ENCODE measurements at places on chromosomes 2 and 18. TPM values are rescaled to one million over a fixed set of nuclear protein-coding genes. Genes with fewer than 3 reads are reported as not detected.

DNA sequence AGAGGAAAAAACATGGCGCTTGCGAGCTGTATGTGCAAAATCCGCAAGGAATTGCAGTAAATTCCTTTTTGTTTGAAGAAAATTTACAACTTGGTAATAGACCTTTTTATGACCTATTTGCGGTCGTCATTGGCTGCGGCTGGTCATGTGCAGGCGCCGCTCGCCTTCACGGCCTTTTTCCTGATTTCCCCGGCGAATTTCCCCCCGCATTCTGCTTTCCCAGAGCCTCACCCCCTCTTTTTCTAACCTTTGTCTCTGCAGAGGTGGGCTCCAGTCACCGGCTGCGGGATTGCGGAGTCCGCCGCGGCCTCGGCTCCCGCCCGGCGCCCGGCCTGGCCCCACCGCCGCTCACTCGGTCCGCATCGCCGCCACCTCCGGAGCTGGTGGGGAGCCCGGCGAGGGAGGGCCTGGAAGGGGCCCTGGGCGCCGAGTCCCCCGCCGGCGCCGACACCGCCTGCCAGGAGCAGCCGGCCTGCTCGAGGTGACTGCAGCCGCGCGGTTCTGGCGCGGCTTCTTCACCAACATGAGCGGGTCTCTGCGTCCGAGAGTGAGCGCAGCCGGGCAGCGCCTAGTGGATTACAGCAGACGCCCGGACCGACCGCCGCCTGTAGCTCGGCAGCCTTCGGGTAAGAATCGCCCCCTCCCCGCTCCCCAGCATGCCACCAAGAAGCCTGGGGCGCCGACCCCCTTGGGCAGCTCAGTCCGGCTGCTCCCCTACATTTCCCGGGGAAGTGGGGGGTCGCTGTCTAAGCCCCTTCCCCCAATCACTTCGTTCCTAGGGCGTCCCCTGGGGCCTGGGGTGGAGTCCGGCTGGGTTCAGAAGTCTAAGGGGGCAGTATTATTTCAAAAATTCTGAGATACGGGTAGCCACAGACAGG lies 7.1 kb downstream of the HOXD8 start:
- no peak for DNase-seq

DNA sequence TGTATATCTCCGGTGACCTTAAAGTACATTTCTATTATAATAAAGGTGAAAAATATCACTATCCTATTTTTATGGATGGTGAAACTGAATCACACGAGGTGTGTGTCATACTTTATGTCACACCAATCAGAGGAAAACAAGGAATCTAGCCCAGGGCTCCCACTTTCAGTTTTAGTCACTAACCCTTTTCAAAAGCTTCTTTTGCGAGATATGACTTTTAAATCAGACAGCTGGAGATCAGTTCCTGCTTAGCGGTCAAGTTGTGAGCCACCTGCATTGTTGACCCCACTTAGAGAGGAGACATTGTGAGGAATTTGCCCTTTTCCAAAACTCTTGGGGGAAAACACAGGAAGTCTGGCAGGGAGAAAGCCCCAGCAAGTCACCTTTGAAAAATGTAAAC lies 70.5 kb downstream of the CPS1 start:
- DNase-seq = no peak

DNA sequence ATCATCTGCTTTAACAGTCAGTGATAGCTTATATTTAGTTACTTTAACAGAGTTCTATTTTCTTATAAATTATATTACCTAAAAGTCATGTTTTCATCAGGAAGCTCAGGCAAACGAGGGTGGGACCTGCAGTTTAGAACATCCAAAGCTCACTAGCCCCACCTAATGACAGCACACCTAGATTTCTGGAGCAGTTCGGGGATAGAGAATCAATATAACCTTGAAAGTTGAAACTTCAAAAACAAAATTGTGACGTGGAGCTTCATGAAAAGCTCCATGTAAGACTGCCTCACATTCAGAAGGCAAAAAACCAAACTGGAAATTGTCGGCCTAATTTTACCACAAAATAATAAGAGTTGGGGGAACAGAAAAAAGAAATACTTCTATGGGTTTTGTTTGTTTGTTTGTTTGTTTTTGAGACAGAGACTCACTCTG lies 185.9 kb upstream of the CCDC150 start:
- peak; percentile 47 for DNase-seq

DNA sequence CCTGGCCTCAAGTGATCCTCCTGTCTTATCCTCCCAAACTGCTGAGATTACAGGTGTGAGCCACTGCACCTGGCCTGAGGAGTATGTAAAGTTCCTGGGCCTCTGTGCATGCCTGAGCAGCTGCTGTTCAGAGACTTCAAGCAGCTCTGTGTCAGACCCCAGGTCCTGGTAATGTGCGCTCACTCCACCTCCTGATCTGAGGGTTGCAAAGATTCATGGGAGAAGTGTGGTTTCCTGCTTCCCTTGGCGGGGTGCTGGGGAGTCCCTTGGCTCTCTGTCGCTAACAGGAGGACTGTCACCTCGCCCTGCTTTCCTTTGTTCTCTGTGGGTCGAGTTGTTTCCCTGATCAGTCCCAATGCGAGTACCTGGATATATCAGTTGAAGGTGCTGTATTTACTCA lies 8.6 kb upstream of the IL36A start:
- DNase-seq = no peak

GRCh38 chr18:76489081-76489480 lies 6.0 kb downstream of the ZNF516 start:
- no peak for DNase-seq

- DNase-seq = no peak
These were observed 57.5 kb upstream of the TMEM178A start for GRCh38 chr2:39608263-39608575.

DNA sequence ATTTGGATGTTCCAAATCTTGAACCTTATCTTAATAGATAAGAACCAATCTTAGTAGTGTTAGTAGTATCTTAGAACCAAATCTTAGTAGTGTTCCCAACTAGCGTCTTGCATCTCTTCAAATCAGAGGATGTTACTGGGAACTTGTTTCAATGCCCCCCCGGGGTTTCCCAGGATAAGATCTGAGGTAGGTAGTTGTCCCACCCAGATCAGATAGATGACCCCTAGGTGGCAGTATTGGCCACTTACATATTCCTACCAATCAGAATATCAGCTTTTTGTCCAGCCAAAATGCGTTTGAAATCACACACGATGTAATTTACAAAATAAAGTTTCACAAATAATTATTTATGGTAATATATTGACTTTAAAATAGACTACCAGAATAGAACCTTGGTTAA lies 314.8 kb downstream of the MBD2 start:
- DNase-seq = peak; percentile 6

- DNase-seq = no peak
These were observed 25.3 kb downstream of the BABAM2 start for GRCh38 chr2:27915874-27916273.

DNA sequence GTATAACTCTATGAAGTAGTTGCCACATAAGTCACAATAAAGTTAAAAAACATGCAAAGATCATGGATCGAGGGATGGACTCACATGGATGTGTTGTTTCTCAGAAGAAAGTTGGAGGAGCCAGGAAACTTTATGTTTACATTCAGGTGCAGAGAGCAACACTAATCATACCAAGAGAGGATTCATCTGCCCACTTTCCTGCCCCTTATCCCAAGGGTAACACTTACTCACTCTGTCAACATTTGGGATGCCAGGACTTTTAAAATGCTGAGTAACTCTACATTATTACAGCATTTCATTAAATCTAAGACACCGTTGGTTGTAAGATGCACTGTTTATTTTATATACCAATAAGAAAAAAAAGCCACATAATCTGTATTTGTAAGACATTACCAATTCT lies 170.4 kb downstream of the KCNE4 start:
- peak; percentile 74 for DNase-seq

DNA sequence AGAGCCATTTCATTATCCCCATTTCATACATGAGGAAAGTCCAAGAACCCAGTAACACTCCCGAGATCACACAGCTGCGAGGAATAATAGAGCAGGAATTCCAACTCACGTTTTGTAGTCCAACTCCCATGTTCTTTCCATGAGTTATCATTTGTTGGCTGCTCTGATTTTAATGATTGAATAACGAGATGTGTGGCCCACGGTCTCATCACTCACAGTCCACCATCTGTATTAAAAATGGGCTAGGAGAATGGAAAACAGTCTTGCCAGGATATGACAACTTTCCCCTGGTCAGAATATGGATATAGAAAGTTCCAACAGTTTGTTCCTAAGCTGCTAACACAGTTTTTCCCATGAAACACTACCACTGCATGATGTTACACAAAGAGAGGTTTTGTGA lies 147.5 kb downstream of the METTL4 start:
- no peak for DNase-seq

DNA sequence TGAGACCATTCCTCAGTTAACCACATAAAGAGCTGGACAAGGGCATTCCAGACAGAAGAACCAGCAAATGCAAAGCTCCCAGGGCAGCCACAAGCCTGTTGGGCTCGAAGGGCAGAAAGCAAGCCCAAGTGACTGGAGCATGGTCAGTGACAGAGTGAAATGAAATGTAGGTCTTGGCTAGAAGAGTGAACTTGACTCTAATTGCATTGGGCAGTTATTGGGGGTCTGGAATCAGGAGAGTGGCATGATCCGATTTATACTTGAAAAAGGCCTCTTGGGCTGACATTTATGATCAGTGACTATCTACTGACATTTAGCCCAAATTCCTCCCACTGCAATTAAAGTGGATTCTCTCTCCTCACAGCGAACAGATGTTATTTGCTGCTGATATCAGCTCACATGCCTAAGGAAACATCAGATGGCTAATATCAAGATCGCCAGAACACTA lies 152.5 kb upstream of the KLF7 start:
- no peak for DNase-seq

DNA sequence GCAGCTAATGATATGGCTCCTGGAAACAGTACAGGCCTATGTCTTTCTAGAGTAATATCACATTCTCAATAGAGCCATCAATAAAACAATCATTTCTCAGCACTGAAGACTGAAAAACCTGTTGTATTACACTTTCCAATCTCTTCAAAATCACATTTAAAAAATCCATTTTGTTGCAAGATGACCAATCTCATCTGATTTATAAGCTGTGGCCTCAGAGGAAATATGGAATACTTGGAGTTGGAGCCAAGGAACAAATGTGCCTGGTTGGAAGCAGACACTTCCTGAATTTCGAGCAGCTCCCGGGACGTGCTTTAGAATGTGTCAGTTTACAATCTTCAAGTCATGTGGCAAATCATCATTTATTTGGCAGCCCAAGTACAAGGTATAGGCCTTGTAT lies 114.5 kb downstream of the ADCYAP1 start:
- DNase-seq = no peak

DNA sequence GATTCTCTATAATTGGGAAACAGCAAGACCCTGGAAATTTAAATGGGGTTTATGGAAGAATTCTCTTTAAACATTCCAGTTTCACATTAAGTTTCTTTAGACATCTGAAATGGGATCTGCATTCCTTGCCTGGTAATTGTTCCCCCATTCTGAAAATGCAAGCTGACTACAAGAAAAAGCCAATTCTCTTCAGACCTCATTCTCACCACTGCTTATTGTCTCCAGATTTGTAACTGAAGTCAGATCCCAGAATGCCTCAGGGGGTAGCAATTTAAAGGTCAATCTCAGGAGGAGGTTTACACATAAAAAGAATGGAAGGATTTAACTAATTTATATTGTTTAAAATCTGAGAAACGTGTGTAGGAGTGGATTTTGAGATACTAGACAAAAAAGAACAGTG lies 41.2 kb downstream of the COL3A1 start:
- DNase-seq = no peak

- no peak for DNase-seq
These were observed 88.8 kb downstream of the LRP1B start for GRCh38 chr2:142041996-142042395.

GRCh38 chr18:68757126-68757525 lies 40.8 kb upstream of the CCDC102B start:
- no peak for DNase-seq

DNA sequence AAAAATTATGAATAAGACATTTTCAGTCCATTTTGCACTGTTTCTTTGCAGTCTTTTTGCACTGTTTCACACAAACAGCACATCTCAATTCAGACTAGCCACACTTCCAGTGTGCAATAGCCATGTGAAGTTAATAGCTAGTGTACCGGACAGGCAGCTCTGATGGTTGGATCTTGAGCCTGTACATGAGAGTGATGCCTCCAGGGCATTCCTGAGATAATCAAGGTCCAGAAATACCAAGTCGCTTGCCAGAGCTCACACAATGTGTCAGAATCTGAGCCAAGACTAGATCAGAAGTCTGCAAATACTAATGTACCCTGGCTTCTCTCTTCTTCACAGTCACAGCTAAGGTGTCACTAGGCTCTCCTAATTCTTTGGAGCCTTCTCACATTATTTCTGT lies 180.2 kb downstream of the OSR1 start:
- DNase-seq = no peak

GRCh38 chr2:125424266-125424785 lies 1231.6 kb upstream of the GYPC start:
- no peak for DNase-seq

- DNase-seq = no peak
These were observed 318.9 kb downstream of the NCKAP5 start for GRCh38 chr2:133249362-133249761.

- no peak for DNase-seq
These were observed 119.5 kb upstream of the SMIM21 start for GRCh38 chr18:75546964-75547363.

GRCh38 chr2:182558564-182558963 lies 131.7 kb upstream of the PDE1A start:
- no peak for DNase-seq

DNA sequence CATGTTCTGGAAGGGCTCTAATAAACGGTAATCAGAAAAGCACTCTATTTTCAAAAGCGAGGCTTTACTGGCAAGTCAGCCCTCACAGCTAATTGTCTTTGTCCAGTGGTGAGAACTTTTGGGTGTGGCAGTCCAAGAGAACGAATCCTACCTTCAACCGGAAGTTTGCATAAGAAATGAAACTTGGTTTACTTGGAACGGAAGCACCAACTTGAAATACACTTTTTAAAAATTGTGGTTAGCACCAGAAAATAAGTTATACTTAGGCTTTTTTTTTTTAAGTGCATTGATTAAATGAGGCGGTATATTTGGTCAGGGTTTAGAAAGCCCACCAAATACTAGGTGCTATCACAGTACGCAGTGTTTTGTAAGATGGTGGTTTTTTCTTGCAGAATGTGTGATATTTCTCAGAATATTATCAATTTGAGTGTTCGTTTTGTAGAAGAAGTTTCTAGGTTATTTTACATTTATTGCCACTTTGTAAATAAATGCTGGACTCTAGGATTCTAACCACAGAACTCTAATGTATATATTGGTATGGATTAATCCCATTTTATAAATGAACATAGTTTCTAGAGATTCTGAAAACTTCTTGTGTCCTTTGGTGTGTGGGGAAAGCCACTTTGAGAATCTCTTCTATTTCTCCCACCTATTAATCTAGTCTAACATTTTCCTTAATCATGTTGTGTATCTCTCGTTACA lies 1.2 kb downstream of the MYL12A start:
- peak; percentile 22 for DNase-seq

ATG16L1 gene
- total RNA-seq = 38.1 TPM

DAW1 gene
- total RNA-seq = 99.2 TPM

SLC4A3 gene
- total RNA-seq = 0.97 TPM

GATA6 gene
- total RNA-seq = 1.8 TPM

MAL gene
- total RNA-seq = not detected

TMEM178A gene
- not detected for total RNA-seq

C1QL2 gene
- total RNA-seq = not detected

FASTKD1 gene
- total RNA-seq = 45.4 TPM

LRP1B gene
- 4.0 TPM for total RNA-seq

TACR1 gene
- total RNA-seq = 0.26 TPM

ZNF385B gene
- 2.3 TPM for total RNA-seq

SOCS6 gene
- total RNA-seq = 22.4 TPM

LIMS2 gene
- total RNA-seq = not detected

QPCT gene
- total RNA-seq = 311 TPM

UGT1A3 gene
- total RNA-seq = not detected

EML6 gene
- total RNA-seq = 0.09 TPM

ZAP70 gene
- total RNA-seq = not detected

CAPN14 gene
- not detected for total RNA-seq

Data from NCI-H460 (cell line).